ENCODE measurements at places on chromosomes 4 and X.

- H3K4me3 ChIP-seq = no peak overlapping the region
- DNase-seq = no peak
- H3K27me3 ChIP-seq = peaks cover 35% of the 10 kb centered on the region
- no peaks in the 10 kb centered on the region for H3K4me1 ChIP-seq
These were observed 10.0 kb downstream of the CITED1 start for GRCh38 chrX:72295745-72296144.

GRCh38 chr4:143386812-143387211, 50.1 kb downstream of the GAB1 start:
- no peak overlapping the region for H3K27ac ChIP-seq
- H3K36me3 ChIP-seq = no peaks in the 10 kb centered on the region
- no peaks in the 10 kb centered on the region for H3K27me3 ChIP-seq
- H3K4me1 ChIP-seq = peaks cover 13% of the 10 kb centered on the region

- H3K36me3 ChIP-seq = no peaks in the 10 kb centered on the region
- H3K4me3 ChIP-seq = no peak overlapping the region
- no peak overlapping the region for H3K27ac ChIP-seq
These were observed 132.1 kb upstream of the PCDH18 start for GRCh38 chr4:137664416-137664815.

DNA sequence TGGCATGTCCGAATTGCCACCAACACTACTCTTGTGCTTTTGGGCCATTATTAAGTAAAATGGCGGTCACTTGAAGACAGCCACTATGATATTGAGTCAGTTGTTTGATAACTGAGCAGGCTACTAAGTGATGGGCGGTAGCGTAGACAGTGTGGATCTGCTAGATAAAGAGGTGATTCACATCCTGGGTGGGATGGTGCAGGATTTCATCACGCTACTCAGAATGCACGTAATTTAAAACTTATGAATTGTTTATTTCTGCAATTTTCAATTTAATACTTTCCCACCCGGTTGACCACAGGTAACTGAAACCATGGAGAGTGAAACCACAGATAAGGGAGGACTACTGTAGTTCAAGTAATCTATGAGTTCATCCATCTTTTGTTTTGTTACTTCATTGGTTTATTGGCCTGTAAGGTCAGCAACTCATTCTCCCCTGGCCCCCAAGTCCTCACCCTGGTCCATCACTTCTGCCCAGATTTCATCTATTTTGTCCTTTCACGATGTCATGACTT, 2.9 kb downstream of the ARAF start:
- no peak for DNase-seq
- peak overlapping the region; percentile 56 for H3K4me3 ChIP-seq
- H3K27me3 ChIP-seq = no peaks in the 10 kb centered on the region
- peaks cover 20% of the 10 kb centered on the region for H3K36me3 ChIP-seq

DNA sequence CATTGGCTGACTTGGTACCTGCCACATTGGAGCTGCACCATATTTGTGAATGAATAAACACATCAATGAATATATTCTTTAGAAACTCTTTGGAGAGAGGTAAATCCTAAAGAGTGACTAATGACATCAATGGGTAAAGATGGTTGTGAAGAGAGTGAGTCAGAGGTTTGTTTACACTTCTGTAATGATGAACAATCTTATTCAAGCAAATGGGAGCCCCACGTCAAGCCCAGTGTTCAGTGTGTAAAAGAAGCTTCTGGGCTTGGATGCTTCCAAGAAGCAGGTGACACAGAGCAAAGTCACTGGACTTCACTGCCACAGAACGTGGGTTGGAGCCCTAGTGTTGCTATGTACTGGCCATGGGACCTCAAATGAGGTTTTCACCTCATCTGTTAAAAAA, 319.0 kb downstream of the STK32B start:
- H3K27ac ChIP-seq = no peak overlapping the region
- no peaks in the 10 kb centered on the region for H3K36me3 ChIP-seq
- no peaks in the 10 kb centered on the region for H3K4me1 ChIP-seq
- DNase-seq = no peak

- peaks cover 66% of the 10 kb centered on the region for H3K27me3 ChIP-seq
- H3K4me3 ChIP-seq = no peak overlapping the region
- peaks cover 1% of the 10 kb centered on the region for H3K36me3 ChIP-seq
- H3K4me1 ChIP-seq = peaks cover 8% of the 10 kb centered on the region
- DNase-seq = no peak
- H3K27ac ChIP-seq = no peak overlapping the region
These were observed 669 bp downstream of the OTOP1 start for GRCh38 chr4:4225915-4226605.

GRCh38 chr4:41325901-41326300, 69.2 kb downstream of the UCHL1 start:
- H3K4me1 ChIP-seq = peaks cover 2% of the 10 kb centered on the region
- no peak overlapping the region for H3K4me3 ChIP-seq
- H3K27ac ChIP-seq = no peak overlapping the region
- H3K36me3 ChIP-seq = no peaks in the 10 kb centered on the region
- DNase-seq = no peak

DNA sequence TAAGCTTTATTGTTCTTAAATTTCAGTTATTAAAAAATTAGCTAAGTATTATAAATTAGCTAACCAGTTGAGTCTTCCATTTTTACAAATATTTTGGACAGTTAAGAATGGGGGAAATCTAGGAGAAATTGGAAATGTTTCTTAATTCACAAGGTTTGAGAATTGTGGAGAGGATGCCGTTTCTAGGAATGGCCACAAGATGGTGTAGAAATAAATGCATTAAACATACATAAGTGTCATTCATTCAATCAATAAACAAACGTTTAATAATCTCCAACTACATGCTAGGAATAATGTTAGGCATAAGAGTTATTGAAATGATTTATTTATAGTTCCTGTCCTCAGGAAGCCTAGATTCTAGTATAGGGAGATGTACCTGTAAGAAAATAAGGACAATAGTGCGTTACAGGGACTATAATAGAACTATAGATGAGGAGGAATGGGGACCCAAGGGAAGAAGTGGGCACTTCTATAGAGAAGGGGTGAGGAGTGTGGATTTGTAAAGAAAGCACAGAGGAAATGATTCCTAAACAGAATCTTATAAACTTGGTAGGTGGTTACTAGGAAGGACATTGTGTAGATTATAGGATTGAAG, 195.7 kb upstream of the ANK2 start:
- peaks cover 8% of the 10 kb centered on the region for H3K27me3 ChIP-seq
- no peak for DNase-seq
- H3K4me3 ChIP-seq = no peak overlapping the region
- no peak overlapping the region for H3K27ac ChIP-seq
- no peaks in the 10 kb centered on the region for H3K4me1 ChIP-seq
